Stimulated activated CD8-positive, alpha-beta memory T cell treated with anti-CD3 and anti-CD28 coated beads, Interleukin-4, amount 100 ng/mL, for 1 hour (primary cell): ENCODE measurements at places on chromosomes 1 and 21.

GRCh38 chr1:148385371-148386030, 97.6 kb downstream of the PPIAL4G start:
- no peak for DNase-seq

DNA sequence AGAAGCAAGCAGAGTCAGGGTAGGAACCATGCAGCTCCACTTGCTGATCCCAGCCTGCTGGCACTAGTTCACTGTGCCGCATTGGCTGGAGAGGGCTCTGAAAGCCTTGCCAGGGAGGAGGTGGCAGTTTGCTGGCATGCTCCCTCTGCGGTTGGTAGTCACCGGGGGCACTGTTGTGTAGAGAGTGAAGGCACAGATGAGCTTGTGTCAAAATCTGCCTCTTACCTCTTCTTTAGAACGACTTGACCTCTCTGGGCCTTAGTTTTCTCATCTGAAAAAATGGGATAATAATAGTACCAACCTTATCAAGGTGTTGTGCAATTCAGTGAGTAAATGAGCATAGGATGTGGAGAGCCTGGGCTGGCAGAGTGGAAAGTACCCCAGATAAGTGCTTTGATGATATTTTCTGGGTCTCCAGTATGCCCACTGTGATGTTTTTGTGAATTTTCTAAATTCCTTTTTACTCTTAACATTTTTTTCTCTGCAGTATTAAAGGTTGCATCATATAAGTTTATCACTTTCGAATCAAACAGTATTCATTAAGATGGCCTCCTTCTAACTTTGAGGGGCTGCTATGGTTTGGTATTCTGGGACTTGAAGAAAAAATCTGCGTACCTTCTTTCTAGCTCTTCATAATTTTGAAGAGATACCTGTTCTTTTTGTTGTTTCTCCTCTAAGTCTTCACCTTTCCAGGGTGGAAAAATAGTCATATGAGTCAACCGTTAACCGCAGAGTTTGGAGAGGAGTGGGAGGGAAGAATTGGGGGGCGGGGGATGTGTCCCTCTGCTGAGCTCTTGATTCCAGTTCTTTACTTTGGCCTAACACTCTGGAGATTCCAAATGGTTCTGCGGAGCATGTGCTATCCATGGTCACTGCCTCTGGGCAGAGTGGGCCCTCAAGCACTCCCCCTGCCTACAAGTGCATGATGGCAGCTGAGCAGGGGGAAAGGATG, 26.8 kb downstream of the SZRD1 start:
- DNase-seq: no peak

DNA sequence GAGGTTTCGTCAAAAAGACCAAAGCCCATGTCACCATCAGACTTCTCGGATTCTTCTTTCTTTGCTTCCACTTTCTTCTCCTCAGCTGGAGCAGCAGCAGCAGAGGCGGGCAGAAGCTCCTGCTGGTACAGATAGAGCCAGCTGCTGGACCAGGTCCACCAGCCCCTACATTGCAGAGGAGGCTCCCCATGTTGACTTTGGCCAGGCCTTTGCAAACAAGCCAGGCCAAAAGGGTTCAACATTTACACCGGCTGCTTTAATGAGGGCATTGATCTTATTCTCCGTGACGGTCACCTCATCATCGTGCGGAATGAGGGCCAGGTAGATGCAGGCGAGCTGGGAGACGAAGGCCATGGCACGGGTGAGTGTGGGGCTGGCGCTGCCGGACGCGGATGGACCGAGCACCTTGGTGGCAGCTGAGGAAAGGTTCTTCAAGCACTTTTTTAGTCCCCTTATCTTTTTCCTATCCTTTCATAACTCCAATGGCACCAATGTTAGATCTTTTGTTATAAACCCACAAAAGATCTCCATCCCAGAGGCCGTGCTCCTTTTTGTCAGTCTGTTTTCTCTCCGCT, 358.5 kb downstream of the RGS7 start:
- no peak for DNase-seq

- DNase-seq: no peak
Observed at GRCh38 chr1:154478639-154479038, 23.4 kb upstream of the TDRD10 start.

GRCh38 chr21:38817371-38818324, 11.9 kb downstream of the ETS2 start:
- DNase-seq: no peak

DNA sequence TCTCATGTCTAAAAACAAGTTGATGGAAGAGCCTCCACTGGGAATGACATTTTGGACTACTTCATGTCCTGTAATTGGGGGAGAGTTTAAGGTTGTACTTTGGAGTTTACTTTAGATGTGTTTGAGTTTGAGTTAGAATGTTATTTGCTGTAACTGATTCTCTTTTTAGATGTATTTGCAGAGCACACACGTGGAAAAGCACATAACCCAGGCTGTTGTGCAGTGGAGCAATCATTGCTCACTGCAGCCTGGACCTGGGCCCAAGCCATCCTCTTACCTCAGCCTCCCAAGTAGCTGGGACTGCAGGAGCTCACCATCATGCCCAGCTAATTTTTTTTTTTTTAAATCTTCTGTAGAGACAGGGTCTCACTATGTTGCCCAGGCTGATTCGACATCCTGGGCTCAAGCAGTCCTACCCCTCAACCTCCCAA, 36.7 kb upstream of the SH3D21 start:
- no peak for DNase-seq

GRCh38 chr1:228752675-228753265, 17.5 kb downstream of the RHOU start:
- DNase-seq: no peak

GRCh38 chr1:213369465-213369864, 318.4 kb downstream of the RPS6KC1 start:
- DNase-seq: no peak

DNA sequence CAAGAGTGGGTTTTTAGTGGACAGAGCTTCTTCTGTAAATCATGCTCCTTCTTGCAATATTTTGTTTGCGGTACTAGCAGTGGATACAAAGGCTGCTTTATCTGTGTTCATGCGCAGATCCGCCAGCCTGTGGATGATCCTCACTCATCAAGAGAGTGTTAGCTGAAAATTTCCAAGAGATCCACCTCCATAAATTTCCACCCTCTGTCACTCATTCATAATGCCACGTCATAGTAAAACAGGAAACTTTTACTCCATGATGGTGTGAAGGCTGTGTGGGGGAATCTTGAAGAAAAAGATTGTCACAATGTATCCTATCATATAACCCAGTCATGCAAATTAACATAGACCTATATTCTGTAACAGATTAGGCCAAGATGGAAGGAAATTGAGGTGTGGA, 4.4 kb upstream of the MAPKAPK2 start:
- no peak for DNase-seq

- no peak for DNase-seq
Observed at GRCh38 chr1:16250524-16251251, 13.7 kb upstream of the CPLANE2 start.

- no peak for DNase-seq
Observed at GRCh38 chr1:78511334-78511733, 20.6 kb downstream of the PTGFR start.

GRCh38 chr1:114331936-114332335, 178.3 kb upstream of the SYT6 start:
- no peak for DNase-seq

DNA sequence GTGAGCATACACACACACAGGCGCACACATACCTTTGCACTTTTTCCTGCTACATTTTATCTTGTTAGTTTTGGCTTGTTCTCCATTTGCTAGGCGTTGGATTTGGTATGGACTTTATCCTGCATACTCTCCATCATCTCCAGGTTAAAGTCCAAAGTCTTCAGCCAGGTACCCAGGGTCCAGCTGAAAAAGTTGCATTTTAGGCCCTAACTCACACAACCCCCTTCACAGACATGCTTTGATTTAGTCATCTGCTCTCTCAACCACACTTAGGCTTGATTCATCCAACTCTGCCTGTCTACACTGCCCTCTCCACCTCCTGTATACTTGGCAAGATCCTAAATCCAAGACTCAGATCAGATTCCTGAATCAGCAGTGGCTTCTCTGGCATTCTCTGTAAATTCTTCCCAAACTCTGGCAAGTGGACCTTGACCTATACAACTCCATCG, 10.7 kb upstream of the LAMB3 start:
- no peak for DNase-seq

GRCh38 chr1:204286831-204287421, 72.8 kb downstream of the PLEKHA6 start:
- DNase-seq: no peak
